NCI-H226 (cell line): ENCODE measurements at places on chromosomes 6 and 20.

- no peak for DNase-seq
These were observed 86.9 kb downstream of the C6orf118 start for GRCh38 chr6:165222315-165223025.

DNA sequence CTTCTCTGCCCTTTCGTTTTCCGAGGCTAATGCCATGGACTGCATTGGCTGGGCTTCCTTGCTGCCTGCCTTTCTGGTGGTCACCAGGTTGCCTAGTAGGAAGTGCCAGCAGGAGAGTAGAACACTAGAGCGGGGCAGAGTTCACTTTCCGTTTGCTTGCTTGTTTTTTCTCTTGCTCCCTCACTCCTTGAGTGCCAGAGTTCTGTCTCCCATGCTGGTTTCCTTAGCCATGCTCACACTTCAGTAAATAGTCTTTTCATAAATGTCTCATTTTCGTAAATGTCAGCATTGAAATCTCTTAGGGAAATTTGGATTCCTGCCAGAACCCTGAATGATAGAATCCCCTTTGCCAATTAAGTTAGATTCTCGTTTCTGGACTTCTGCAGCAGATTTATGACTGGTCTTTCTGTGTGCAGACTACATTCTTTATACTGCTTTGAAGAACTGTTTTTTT, 63.9 kb downstream of the FAM83B start:
- no peak for DNase-seq

DNA sequence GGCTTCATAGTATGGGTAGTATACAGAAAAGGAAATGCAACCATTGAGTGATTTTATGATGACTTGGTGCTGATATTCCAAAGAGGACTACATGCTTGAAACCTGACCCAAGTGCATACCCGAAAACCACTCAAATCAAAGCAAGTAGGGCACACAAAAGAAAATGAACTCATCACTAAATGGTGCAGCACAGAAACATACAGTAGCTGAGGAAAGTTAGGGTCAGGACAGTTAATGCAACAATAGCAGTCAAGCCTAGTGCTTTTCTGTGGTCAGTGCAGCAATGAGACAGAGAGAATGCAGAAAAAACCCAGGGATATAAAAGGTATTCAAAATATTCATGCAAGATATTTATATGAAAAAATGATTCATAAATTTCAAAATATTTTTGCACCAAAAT, 711.1 kb downstream of the EPHA7 start:
- DNase-seq = no peak

GRCh38 chr6:152746172-152746553, 4.4 kb upstream of the VIP start:
- peak; percentile 88 for DNase-seq

- no peak for DNase-seq
These were observed 62.7 kb downstream of the MEI4 start for GRCh38 chr6:77715588-77715987.
